ENCODE measurements at places on chromosomes 6 and 20.
A peak's percentile ranks its signal among the peaks of the same experiment; 100 is the strongest.

GRCh38 chr6:14748679-14749078 is 497.2 kb upstream of the JARID2 start:
- DNase-seq: no peak

GRCh38 chr6:98769546-98769945 is 64.8 kb upstream of the POU3F2 start:
- peak; percentile 24 for DNase-seq

GRCh38 chr20:58022711-58023110 is 205.7 kb downstream of the ANKRD60 start:
- DNase-seq: no peak

DNA sequence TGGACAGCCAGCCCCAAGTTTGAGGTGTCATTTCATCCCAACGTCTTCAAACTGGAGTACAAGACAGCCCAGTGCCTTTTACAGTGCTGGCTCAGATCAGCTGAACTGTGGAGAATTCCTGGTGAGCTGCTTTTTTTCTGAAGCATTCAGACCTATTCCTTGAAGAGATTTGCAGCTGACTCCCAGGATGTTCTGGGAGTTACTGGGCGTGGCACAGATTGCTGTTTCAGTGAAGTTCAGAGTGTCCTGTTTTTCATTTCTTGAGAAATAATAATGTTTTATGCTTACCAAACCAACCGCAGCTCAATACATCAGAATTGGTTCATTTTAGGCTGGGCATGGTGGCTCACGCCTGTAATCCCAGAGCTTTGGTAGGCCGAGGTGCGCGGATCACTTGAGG is 33.4 kb upstream of the SRPK1 start:
- no peak for DNase-seq

DNA sequence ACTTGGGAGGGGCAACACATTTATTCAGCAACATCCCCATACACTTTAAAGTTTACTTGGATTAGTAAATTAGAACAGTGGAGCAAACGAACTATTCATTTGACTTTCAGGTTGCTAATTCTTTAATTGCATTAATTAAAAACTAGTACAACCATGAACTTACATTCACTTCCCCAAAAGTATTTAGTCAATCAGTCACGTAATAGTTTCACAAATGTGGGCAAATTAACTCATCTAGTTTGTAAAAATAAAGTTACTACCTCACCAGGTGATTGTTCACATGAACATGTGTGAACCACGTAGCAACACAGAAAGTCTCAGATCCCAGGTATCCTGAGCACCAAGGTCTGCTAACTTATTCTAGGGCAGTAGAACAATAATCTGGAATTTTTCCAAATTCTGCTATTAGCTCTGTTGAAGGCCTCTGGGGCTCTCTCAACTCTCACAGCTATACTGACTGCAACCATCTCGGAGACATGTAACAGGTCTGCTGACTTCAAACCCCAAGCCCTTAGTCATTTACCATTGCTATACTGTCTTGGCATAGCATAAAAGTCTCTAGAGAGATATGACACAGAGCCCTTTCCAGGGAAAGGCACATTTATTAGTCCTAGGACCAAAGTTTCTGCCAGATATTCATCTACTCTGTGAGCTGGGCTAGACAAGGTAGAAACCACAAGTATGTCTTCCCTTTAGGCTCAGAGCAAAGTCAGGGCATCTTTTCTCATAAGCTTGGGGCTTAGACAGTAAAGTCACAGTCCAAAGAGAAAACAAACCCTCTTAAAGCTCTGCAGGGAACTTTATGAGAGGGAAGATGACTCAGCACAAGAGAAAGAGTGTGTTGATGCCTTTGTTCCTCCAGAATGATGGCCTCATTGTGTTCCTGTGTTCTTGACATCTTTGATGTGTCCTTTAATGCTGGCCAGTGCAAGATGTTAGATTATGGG is 50.9 kb upstream of the CCDC28A start:
- no peak for DNase-seq

- DNase-seq: no peak
Measured at GRCh38 chr6:82245376-82245775, 2.2 kb downstream of the IBTK start.

GRCh38 chr6:157385482-157385881 is 4.5 kb downstream of the ZDHHC14 start:
- no peak for DNase-seq

DNA sequence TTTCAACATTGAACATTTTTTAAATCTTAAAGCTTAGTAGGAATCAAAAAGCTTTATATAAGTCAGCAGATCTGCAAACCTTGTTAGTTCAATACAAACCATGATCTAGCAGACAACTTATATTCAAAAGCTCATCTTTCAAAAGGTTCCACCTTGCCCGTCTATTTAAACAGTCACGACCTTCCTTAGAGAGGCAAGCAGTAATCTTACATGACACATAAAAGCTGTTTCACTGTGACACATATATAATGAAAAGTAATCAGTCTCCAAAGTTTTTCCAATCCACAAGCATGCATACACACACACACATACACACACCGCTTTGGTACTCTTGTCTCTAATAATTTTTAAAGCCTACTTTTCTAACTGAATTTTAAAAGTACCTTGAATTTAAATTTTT is 12.9 kb downstream of the SOD2 start:
- no peak for DNase-seq

- DNase-seq: no peak
Measured at GRCh38 chr20:49284818-49285217, 7.0 kb upstream of the ZNFX1 start.

- DNase-seq: no peak
Measured at GRCh38 chr6:156781861-156782631, 4.9 kb downstream of the ARID1B start.

- no peak for DNase-seq
Measured at GRCh38 chr6:33695451-33695887, 16.0 kb downstream of the UQCC2 start.

- no peak for DNase-seq
Measured at GRCh38 chr6:74568861-74569260, 637.0 kb downstream of the COL12A1 start.

GRCh38 chr6:124872361-124873065 is 89.7 kb upstream of the RNF217 start:
- no peak for DNase-seq

DNA sequence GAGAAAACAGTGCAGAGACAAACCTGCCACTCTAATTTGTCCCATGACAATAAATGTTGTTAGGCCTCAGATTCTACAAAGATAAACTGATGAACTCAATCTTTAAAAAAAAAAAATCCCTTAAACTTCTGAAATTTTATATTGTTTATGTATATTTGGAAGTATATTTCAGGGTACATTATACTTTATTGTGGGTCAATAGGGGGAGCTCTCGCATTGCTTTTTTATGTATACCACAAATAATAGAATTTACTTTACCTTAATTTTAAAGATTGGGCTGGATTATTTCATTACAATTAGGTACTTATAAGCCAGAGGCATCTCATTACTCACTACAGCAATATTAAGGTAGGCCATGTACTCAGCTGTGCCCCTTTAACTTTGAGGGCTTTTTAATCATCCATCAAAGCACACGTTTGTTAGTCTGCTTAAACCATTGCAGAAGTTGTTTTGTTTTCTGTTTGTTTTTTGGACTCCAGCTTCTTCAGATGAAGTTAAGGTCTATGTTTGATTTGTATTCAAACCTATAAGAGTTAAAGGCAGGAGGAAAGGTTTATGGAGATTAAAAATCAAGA is 56.3 kb upstream of the EYA4 start:
- DNase-seq: peak; percentile 7

DNA sequence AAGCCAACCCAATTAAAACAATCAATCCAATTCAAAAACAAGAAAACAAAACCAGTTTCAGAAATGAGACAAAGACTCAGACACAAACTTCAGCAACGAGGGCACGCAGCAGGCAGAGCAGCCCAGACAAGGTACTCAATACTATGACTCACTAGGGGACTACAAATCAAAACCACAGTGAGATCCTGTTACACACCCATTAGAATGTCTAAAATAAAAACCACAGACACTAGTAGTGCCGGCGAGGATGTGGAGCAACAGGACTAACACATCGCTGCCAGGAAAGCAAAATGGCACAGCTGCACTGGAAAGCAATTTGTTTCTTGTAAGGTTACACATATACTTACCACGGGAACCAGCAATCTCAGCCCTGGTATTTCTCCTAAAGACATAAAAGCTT is 28.4 kb upstream of the MAS1L start:
- DNase-seq: peak; percentile 52

All from RWPE1 (cell line).